ENCODE measurements at places on chromosomes 3 and 15. TPM values are rescaled to one million over a fixed set of nuclear protein-coding genes. Genes with fewer than 3 reads are reported as not detected.

ATP6V1A gene
- total RNA-seq = 17.9 TPM

WDR93 gene
- total RNA-seq = 0.11 TPM

TYRO3 gene
- total RNA-seq = 4.3 TPM

DNA sequence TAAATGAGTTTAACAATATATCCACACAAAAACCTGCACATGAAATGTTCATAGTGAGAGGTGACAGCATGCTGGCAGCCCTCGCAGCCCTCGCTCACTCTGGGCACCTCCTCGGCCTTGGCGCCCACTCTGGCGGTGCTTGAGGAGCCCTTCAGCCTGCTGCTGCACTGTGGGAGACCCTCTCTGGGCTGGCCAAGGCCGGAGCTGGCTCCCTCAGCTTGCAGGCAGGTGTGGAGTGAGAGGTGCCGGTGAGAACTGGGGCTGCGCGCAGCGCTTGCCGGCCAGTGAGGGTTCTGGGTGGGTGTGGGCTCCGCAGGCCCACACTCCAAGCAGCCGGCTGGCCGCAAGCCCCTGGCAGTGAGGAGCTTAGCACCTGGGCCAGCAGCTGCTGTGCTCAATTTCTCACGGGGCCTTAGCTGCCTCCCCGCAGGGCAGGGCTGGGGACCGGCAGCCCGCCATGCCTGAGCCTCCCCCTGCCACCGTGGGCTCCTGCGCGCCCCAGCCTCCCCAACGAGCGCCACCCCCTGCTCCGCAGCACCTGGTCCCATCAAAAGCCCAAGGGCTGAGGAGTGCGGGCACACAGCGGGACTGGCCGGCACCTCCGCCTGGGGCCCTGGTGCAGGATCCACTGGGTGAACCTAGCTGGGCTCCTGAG, 3.4 kb downstream of the CCDC13 start:
- DNase-seq = no peak

DNA sequence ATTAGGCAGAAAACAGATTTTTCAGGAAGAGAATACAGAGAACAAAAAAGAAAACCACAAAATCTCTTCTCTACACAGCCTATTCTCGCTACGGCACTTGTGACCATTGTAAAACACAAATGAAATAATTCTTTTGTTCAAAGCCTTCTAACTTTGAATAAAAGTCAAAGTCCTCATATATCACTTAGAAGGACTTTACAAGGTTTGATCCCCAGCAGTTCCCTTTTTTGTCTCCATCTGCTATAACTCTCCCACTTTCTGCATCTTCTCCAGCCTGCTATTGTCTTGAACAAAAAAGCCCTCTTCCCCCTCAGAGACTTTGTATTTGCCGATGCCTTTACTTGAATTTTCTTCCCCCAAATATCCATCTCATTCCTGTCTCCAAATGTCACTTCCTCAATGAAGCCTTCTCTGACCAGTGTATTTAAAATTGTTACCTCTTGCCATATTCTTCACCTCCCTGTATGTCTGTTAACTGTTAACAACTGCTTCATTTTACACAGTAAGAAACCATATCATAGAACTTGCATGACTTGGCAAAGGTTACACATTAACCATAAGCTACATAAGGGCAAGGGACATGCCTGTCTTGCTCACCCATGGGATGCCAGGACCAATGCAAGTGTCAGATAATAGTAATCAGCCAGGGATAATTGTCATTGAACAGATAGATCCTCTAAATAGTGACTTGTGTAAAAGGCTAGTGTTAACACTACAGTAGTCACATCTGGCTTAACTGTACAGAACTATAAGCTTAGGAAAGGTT, 122.4 kb downstream of the CBLB start:
- no peak for DNase-seq
